ENCODE measurements at places on chromosomes 16 and 17.
A peak's percentile ranks its signal among the peaks of the same experiment; 100 is the strongest.

- DNase-seq, result no peak
Observed at GRCh38 chr16:12586701-12587100, 217.0 kb downstream of the CPPED1 start.

GRCh38 chr17:81142301-81143199, 22.8 kb upstream of the PVALEF start:
- peak; percentile 61 for DNase-seq

DNA sequence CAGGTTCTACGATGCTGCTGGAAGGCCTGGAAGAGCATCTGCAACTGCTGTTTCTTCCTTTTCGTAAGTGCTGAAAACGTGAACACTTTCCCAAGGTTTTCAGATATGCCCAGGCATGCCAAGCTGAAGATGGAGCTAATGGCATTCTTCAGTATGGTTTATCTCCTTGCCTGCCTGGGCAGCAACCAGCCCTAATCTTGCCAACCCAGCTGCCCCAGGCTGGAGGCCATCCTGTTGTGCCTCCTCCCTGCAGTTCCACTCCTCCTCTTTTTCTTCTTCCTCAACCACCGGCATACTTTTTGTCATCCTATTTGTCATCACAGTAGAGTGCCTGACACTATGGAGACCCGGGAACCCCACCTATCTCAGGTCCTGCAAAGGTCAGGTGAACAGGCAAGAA, 1849.3 kb downstream of the TP53TG3F start:
- no peak for DNase-seq

GRCh38 chr16:11142261-11142630, 113.8 kb downstream of the SOCS1 start:
- no peak for DNase-seq
